ENCODE measurements at places on chromosomes 16 and 17.

DNA sequence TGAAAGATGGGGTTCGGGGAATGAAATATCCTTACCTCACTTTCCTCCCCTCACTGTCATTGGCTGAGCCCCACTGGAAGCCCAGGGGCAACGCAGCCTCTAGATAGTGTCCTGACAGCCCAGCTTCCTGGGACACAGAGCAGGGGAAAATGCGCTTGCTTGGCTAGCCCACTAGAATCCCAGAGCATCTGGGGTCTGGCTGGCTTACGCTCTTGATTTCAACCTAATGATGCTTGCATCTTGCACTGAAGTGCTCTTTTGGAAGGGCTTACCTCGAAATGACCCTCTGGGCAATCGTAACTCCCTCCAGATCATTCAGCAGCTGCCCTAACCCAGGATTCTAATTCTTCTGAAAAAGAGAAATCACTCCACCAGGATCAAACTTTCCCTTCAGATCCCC is 147.6 kb downstream of the SOX9 start:
- DNase-seq, result no peak

GRCh38 chr17:69876757-69877156 is 198.3 kb upstream of the KCNJ16 start:
- no peak for DNase-seq

DNA sequence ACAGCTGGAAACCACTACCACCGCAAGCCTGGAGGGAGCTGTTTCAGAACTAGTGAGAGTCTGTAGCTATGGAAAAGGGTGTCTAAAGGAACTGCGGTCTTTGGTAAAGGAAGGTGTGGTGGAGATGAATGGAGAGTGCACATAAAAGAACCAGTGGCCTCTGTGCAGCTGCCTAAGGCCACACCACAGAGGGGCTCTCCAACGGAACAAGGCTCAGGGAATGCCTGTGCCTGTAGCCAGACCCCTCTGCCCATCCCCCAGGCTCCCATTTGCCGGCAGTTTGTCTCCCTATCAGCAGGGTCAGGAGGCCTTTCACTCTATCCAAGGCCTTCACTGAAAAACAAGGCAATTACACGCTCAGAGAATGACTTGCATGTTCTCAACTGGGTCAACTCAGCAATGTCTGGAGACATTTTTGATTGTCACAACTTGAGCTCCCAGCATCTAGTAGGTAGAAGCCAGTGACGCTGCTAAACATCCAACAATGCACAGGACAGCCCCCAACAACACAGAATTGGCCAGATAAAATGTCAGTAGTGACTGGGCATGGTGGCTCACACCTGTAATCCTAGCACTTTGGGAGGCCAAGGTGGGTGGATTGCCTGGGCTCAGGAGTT is 3.3 kb upstream of the FDXR start:
- no peak for DNase-seq

DNA sequence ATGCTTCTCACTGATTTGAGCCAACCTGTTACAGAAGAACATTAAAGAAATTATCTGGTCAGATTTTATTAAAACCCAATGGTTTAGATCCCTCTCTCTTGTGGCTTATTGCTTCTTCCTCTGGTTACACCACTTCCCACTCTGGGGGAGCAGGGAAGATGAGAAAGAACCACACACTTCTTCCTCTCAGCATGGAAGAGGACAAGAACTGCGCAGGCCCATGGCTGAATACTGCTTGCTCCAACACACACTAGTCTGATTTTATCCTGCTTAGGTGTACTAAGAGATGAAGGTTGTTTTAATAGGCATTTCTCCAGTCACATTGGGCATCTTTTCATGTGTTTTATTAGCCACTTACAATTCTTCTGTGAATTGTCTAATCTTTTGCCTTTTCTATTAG is 27.6 kb downstream of the MAP3K3 start:
- DNase-seq, result no peak

- DNase-seq, result no peak
These were observed 991 bp downstream of the KPNA2 start for GRCh38 chr17:68036304-68037147.
